ENCODE measurements at places on chromosomes 13 and 19. TPM values are rescaled to one million over a fixed set of nuclear protein-coding genes. Genes with fewer than 3 reads are reported as not detected.

Gene RFPL4A
- total RNA-seq = not detected

Gene MBD3L3
- total RNA-seq = not detected

Gene DCT
- 0.49 TPM for total RNA-seq

Gene KBTBD6
- 3.9 TPM for total RNA-seq

Gene NKG7
- total RNA-seq = 261 TPM

Gene NXNL1
- not detected for total RNA-seq

Gene GSX1
- total RNA-seq = not detected

Gene IGFL3
- total RNA-seq = not detected

Gene PSG11
- total RNA-seq = not detected

Gene ZNF8
- 6.9 TPM for total RNA-seq

Gene OR4F17
- total RNA-seq = not detected

Gene DCAF15
- 79.8 TPM for total RNA-seq

Gene SIX5
- total RNA-seq = 5.2 TPM

Gene PEAK3
- total RNA-seq = not detected

Gene CBLC
- total RNA-seq = not detected

Gene THSD1
- total RNA-seq = 0.48 TPM

Gene BSG
- total RNA-seq = 144 TPM

GRCh38 chr13:53068585-53069520, 40.2 kb downstream of the OLFM4 start:
- no peak for DNase-seq

DNA sequence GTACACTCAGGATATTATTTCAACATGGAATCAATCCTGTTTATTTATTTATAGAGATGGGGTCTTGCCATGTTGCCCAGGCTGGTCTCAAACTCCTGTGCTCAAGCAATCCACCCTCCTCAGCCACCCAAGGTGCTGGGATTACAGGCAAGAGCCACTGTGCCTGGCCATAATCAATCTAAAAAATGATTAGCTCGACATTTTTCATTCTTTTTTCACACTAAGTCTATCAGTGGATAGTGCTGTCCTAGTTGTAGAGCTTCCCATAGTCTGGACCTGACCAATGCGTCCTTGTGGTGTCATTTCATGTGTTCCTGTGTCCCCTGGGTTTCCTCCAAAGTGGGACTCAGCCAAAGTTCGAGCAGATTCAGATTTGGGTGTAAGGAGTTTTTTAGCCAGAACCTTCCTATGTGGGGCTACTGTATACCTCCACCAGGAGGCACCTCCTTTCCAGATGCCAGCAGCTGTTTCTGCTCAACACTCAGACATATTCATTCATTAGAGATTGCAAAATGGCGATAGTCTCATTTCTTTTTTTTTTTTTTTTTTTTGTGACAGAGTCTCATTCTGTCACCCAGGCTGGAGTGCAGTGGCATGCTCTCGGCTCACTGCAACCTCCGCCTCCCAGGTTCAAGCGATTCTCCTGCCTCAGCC, 61.1 kb downstream of the MAP4K1 start:
- DNase-seq = no peak

GRCh38 chr19:16204005-16204294, 6.2 kb downstream of the AP1M1 start:
- DNase-seq = no peak

GRCh38 chr13:37595162-37595561, 3.4 kb downstream of the POSTN start:
- no peak for DNase-seq

GRCh38 chr13:73198991-73199411, 140.2 kb downstream of the KLF5 start:
- DNase-seq = no peak

- DNase-seq = no peak
These were observed 95.9 kb downstream of the SLC7A1 start for GRCh38 chr13:29499506-29500165.

DNA sequence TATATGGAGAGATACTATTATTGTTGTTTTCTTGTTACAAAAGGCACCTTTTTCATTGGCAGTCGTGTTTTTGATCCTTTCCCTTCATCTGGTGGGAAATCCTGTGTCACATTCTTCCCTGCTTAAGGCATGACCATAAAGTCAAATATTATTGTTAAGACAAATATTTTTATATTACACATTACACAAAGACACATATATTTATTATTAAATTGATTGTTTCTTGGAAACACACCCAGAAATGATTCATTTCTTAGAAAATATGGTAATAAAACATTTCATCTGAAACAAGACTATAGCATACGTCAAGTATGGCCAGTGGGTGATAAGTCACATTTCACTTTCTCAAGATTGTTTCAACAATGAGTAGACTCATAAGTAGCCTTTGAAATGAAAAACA, 77.3 kb downstream of the KCTD12 start:
- no peak for DNase-seq

GRCh38 chr13:79398915-79399314, 7.1 kb downstream of the RBM26 start:
- DNase-seq = no peak

DNA sequence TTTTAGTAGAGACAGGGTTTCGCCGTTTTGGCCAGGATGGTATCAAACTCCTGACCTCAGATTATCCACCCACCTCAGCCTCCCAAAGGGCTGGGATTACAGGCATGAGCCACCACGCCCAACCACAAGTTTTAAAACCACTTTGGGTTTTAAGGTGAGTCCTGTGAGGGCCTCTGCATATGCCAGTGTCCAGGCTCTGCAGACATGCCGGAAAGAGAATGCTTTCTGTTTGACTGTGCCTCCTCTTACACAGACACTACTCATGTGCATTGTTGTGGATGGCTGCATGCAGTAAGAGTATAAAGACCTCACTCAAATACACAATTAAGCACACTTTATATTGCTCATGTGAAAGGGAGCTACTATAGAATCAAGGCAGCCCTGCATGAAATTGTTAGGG, 20.8 kb upstream of the SLC25A30 start:
- DNase-seq = no peak

DNA sequence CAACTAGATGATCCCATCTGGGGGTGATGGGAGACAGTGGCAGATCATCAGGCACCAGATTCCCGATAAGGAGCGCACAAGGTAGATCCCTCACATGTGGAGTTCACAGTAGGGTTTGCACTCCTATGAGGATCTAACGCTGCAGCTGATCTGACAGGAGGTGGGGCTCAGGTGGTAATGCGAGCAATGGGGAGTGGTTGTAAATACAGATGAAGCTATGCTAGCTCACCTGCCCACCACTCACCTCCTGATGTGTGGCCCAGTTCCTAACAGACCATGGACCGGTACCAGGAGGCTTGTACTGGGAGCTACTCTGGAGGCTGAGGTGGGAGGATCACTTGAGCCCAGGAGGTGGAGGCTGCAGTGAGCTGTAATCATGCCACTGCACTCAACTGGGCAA, 34.8 kb downstream of the VAV1 start:
- no peak for DNase-seq

DNA sequence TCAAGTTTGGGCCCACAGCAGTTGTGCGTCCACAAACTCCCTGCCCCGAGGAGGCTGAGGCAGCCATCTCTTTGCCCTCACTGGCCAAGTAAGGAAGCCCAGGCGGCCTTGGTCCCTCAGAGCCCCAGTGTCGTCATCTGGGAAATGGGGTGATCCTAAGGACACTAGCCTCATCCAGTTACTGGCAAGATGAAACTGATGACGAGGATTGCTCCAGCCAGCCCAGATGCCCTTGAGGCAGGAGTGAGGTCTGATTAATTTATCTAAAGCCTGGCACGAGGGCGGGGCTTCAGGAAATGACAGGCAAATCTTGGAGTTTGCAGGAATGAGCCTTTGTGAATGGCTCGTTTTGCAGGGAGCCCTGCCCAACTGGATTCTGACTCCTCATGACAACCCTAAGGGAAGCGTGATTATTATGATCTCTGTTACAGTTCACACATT, 5.6 kb downstream of the LIPE start:
- DNase-seq = no peak

DNA sequence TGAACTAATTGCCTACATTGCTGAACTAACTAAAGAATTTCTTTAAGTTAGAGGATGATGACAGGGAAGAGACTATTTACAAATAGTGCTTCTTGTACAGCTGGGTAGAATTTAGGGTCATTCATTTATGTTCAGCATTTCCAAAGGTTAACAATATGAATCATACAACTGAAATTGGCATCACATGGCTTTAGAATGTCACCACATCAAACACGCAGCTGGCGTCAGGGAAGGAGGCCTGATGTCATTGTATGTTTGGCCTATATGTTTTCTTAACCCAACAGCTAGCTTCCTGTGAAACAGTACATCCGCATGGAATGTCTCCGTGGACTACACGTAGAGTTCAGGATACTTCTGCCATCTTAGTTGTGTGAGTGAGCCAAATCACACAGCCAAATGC, 99.0 kb upstream of the TNFSF11 start:
- DNase-seq = peak; percentile 45

- no peak for DNase-seq
These were observed 28.0 kb downstream of the FPR3 start for GRCh38 chr19:51822946-51823345.

DNA sequence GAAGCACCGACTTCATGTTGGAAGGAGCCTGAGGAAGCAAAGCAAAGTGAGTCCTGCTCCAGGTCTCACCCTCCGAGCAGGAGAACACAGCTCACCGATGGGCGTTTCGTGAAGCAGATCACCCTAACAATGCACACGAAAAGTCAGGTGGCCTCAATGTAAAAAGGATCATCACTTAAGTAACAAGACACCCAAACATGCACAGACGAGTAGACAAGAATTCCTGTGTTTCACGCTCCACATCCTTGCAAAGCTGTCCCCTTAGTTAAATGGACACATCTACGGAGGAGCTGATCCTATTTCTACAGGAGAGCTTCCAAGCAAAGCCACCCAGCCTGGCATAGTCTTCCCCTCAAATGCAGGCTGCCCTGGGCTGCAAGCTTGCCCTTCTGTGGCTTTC, 66.2 kb downstream of the SLC15A1 start:
- DNase-seq = no peak

GRCh38 chr13:44092078-44092970, 212.6 kb downstream of the LACC1 start:
- DNase-seq = no peak

- DNase-seq = no peak
These were observed 321.2 kb downstream of the DIAPH3 start for GRCh38 chr13:59842507-59842906.

DNA sequence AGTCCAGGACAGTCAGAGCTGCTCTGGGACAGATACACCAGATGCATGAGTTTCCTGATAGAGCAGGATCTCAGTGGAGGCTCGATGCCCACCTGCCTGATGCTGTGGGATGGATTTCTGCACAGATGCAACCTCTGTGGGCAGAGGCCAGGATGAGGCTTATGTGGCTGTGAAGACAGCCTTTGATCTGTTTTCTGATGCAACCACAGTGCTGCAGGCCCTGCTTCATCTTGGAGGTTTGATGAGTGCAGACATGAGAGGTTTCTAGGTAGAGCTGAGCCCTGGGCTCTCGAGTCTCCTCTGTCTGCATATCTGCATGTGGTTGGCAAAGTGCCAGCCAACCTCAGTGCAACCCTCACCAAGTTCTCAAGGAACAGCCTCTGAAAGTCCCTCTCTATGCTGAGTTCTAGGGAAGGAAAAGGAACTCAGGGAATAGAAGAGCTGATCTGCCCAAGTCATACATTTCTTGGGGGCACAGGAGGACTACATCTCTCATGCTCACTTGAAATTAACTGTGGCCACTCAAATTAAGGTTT, 23.1 kb upstream of the TSHZ3 start:
- DNase-seq = peak; percentile 12

DNA sequence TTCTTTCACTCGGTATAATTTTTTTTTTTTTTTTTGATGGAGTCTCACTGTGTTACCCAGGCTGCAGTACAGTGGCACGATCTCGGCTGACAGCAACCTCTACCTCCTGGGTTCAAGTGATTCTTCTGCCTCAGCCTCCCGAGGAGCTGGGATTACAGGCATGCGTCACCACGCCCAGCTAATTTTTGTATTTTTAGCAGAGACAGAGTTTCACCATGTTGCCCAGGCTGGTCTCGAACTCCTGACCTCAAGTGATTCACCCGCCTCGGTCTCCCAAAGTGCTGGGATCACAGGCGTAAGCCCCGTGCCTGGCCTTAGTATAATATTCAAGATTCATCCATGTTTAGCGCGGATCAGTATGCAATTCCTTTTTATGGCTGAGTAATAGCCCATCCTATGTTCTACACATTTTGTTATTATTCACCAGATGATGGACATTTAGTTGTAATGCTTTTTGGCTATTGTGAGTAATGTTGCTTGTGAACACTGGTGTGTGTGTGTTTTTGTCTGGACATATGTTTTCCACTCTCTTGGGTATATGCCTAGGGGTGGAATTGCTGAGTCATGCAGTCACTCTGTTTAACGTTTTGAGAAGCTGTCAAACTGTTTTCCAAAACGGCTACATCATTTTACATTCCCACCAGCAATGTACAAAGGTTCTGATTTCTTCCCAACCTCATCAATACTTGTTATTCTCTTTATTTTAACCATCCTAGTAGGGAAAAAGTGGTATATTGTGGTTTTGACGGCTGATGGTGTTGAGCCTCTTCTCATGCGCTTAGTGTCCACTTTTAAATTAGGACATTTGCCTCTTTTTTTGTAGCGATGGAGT, 22.9 kb downstream of the PLEKHF1 start:
- DNase-seq = no peak

- DNase-seq = no peak
These were observed 45.0 kb downstream of the LACC1 start for GRCh38 chr13:43924549-43925245.

DNA sequence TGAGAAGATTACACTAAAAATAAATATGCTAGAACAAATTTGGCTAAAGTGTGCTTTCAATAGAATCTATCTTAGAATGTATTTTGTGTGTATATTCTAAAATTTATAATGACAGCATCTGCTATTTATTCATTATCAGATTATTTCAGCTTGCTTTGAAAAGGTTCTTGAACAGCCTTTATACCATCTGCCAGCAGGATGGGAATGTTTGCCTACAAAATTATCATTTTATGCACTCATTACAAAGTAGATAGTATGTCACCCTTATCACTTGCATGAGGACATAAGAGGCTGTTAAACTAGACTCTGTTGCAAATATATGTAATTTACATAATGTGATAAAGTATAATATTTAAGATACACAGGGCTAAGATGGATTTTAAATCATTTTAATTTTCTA, 1286.9 kb upstream of the PCDH20 start:
- DNase-seq = no peak

DNA sequence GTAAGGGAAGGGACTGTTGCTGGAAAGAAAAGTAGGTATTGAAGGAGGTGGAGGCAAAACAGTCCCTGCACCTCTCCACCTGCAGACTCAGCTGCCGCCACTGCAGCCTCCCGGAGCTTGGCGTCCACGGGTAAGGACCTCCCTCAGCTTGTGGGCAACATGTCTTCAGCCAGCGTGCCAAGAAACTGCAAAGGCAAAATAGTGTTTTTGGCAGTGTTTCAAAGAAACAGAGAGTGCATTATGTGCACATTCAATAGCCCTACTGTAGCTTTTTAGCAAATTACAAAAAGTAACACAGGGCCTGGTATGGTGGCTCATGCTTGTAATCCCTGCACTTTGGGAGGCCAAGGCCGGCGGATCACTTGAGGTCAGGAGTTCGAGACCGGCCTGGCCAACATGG, 57.4 kb downstream of the ATP11A start:
- DNase-seq = no peak

GRCh38 chr19:47093841-47094240, 19.7 kb downstream of the ZC3H4 start:
- DNase-seq = peak; percentile 65

- no peak for DNase-seq
These were observed 124.1 kb downstream of the PCCA start for GRCh38 chr13:100212904-100213553.

Data from activated T-cell treated with anti-CD3 and anti-CD28 coated beads, Interleukin-2, amount 50 U/mL, for 72 hours (primary cell).